Progenitor cell of endocrine pancreas (in vitro differentiated cells): ENCODE measurements at places on chromosomes 1 and 21. TPM values are rescaled to one million over a fixed set of nuclear protein-coding genes. Genes with fewer than 3 reads are reported as not detected.

APOBEC4 gene
- not detected in 2 replicates for total RNA-seq

C8B gene
- total RNA-seq = 0.26 TPM in 1 of 2 replicates, not detected in the other

C1QA gene
- not detected in 2 replicates for total RNA-seq

RHD gene
- not detected in 2 replicates for total RNA-seq

ZNF695 gene
- 14.2 and 15.1 TPM in 2 replicates for total RNA-seq

LCE1A gene
- not detected in 2 replicates for total RNA-seq

CHI3L1 gene
- total RNA-seq = not detected in 2 replicates

PGLYRP4 gene
- total RNA-seq = not detected in 2 replicates

CHI3L2 gene
- not detected in 2 replicates for total RNA-seq

RBM34 gene
- total RNA-seq = 68.4 and 75.0 TPM in 2 replicates

KCND3 gene
- 0.75 and 0.81 TPM in 2 replicates for total RNA-seq

DNA sequence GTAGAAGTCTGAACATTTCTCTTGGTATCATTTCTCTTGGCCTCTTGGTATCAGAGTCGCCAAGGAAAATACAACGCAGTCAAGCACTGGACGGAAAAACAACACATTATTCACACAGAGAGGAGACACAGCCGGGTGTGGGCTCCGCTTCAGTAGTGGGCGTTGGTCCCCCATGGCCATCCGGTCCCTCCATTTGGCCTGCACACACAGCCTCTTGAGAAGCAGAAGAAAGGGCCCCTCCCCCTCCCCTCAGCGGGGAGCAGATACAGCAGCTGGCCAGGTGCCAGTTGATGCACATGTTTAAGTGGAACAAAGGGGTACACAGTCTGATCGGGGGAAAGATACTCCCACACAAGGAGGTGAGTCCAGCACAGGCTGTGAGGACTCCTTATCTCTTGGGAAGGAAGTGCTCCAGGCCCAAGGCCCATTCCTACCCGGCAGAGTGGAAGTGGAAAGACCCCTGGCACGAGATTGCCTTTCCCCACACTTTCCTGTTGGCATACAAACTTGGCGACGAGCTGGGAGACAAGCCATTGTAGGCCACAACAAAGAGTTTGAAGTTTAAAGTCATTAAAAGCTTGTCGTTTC lies 311.3 kb downstream of the FAM72C start:
- DNase-seq = no peak
- H3K4me1 ChIP-seq = no peaks in the 10 kb centered on the region
- no peaks in the 10 kb centered on the region for H3K27me3 ChIP-seq

DNA sequence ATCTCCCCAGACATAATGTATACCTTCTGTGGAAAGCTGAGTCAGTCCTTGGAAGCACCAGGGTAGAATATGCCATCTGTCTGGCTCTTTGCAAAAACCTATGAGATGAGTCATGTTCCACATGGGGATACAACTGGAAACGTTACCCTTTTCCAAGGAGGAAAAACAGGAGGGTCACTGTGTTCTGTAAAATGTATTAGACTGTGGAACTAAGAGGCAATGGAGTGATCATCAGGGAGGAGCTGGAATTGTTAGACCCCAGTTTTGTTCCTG lies 16.1 kb upstream of the PSMD4 start:
- no peak overlapping the region for H3K27ac ChIP-seq
- H3K27me3 ChIP-seq = no peaks in the 10 kb centered on the region
- peaks cover 36% of the 10 kb centered on the region for H3K36me3 ChIP-seq
- H3K4me1 ChIP-seq = no peaks in the 10 kb centered on the region

DNA sequence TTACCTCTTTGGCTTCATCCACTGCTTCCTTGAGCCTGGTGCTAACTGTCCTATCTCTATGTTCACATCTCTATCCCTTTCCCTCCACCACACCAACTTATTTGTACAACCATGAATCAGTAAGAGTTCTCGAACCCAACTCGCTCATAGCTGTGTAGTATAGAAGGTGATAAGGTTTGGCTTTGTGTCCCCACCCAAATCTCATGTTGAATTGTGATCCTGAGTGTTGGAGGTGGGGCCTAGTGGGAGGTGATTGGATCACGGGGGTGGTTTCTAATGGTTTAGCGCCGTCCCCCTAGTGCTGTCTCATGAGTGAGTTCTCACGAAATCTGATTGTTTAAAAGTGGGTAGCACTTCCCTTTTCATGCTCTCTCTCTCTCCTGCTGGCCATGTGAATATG lies 235.6 kb upstream of the FMN2 start:
- H3K27ac ChIP-seq = no peak overlapping the region
- DNase-seq = no peak
- no peaks in the 10 kb centered on the region for H3K36me3 ChIP-seq
- no peaks in the 10 kb centered on the region for H3K27me3 ChIP-seq

GRCh38 chr1:66929146-66929688 lies 4.4 kb downstream of the MIER1 start:
- no peak overlapping the region for H3K27ac ChIP-seq
- H3K4me1 ChIP-seq = peaks cover 28% of the 10 kb centered on the region
- peak overlapping the region; percentile 91 for H3K4me3 ChIP-seq
- no peak for DNase-seq
- no peaks in the 10 kb centered on the region for H3K27me3 ChIP-seq

GRCh38 chr1:12619792-12620487 lies 1.9 kb upstream of the DHRS3 start:
- DNase-seq = peak; percentile 66
- peaks cover 36% of the 10 kb centered on the region for H3K4me1 ChIP-seq
- peak overlapping the region; percentile 99 for H3K4me3 ChIP-seq
- H3K27ac ChIP-seq = peak overlapping the region; percentile 99
- no peaks in the 10 kb centered on the region for H3K27me3 ChIP-seq

- H3K27me3 ChIP-seq = no peaks in the 10 kb centered on the region
- H3K36me3 ChIP-seq = peaks cover 28% of the 10 kb centered on the region
- H3K4me3 ChIP-seq = no peak overlapping the region
Measured at GRCh38 chr1:22870201-22870871, 102.3 kb downstream of the LACTBL1 start.

DNA sequence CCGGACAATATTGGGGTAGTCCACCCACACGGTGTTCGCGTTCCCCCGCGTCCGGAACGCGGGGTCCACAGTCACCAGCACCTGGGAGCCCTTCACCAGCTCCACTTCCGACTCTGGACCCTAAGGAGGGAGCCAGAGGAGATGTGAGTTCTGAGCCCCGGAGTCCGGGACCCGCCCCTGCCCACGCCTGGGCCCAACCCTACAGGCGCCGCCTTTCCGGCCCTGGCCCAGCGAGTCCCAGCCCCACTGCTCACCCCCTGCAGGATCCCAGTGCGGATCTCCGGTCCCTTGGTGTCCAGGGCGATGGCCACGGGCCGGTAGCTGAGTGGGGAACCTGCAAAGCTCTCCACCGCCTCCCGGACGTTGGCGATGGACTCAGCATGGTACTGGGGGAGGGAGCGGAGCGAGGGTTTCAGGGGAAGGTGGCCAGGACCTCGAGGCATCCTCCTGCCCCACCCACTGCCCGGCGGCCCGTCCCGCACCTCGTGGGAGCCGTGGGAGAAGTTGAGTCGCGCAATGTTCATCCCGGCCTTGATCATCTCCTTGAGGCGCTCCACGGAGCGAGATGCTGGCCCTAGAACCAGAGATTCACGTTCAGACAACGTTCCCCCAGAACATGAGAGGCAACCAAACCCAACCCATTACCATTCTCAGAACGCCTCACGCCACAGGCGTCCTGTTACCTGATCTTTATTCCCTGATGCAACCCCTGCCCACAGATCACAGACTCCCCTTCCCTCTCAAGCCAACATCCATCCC lies 5.9 kb downstream of the PKLR start:
- no peak overlapping the region for H3K27ac ChIP-seq
- H3K36me3 ChIP-seq = no peaks in the 10 kb centered on the region
- DNase-seq = no peak
- peaks cover 27% of the 10 kb centered on the region for H3K27me3 ChIP-seq
- H3K4me1 ChIP-seq = no peaks in the 10 kb centered on the region

- H3K27ac ChIP-seq = no peak overlapping the region
- peaks cover 19% of the 10 kb centered on the region for H3K27me3 ChIP-seq
- DNase-seq = no peak
- no peaks in the 10 kb centered on the region for H3K36me3 ChIP-seq
- H3K4me3 ChIP-seq = no peak overlapping the region
- H3K4me1 ChIP-seq = peaks cover 3% of the 10 kb centered on the region
Measured at GRCh38 chr1:21188235-21188634, 11.5 kb upstream of the EIF4G3 start.

- peak overlapping the region; percentile 68 for H3K27ac ChIP-seq
- peaks cover 5% of the 10 kb centered on the region for H3K27me3 ChIP-seq
- H3K36me3 ChIP-seq = no peaks in the 10 kb centered on the region
- peaks cover 19% of the 10 kb centered on the region for H3K4me1 ChIP-seq
- H3K4me3 ChIP-seq = peak overlapping the region; percentile 71
Measured at GRCh38 chr1:28258628-28259251, 578 bp upstream of the SESN2 start.

DNA sequence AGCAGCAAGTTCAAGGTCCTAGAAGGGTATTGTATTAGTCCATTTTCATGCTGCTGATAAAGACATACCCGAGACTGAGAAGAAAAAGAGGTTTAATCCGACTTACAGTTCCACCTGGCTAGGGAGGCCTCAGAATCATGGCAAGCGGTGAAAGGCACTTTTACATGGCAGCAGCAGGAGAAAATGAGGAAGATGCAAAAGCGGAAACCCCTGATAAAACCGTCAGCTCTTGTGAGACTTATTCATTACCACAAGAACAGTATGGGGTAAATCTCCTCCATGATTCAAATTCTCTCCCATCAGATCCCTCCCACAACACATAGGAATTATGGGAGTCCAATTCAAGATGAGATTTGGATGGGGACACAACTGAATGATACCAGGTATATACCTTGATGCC lies 409.5 kb downstream of the NTNG1 start:
- no peaks in the 10 kb centered on the region for H3K4me1 ChIP-seq
- H3K27ac ChIP-seq = no peak overlapping the region
- no peaks in the 10 kb centered on the region for H3K27me3 ChIP-seq
- H3K4me3 ChIP-seq = no peak overlapping the region
- no peak for DNase-seq

DNA sequence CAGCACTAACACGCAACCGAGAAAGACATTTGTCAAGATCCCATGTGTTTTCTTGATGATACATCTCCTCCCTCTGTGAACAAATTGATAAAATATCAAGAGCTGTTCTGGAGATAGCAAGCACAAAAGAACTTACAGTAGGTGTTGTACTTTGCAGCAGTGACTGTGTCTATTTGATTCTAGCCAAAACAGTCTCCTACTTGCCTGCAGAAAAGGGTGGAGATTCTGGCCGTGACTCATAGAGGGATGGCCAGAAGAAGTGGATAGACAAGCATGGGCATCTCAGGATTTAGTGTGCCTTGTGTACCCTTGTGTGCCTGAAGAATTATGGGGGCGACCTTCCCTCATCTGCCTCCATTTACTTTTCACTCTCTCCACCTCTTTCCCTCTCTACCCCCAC lies 458.4 kb upstream of the LRRC7 start:
- H3K36me3 ChIP-seq = no peaks in the 10 kb centered on the region
- DNase-seq = no peak
- H3K4me3 ChIP-seq = no peak overlapping the region
- no peak overlapping the region for H3K27ac ChIP-seq
- H3K27me3 ChIP-seq = no peaks in the 10 kb centered on the region
- H3K4me1 ChIP-seq = peaks cover 3% of the 10 kb centered on the region

DNA sequence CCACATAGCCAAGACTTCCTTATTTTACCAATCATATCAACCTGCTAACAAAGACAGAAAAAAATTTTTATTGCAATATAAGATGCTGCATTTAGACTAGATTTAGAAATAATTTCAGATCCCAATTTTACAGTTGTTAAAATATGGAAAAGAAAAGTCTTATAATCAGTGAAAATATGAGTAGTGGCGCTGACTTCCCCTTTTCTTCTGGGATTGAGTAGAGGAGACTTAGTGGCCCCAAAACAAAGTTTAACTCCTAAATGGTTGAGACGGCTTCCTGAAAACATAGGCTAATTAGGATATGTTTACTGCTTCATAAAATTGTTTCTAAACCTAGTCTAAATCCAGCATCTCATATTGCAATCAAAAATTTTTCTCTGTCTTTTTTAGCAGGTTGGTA lies 68.4 kb downstream of the RAB3GAP2 start:
- H3K4me1 ChIP-seq = no peaks in the 10 kb centered on the region
- peaks cover 24% of the 10 kb centered on the region for H3K36me3 ChIP-seq
- DNase-seq = no peak
- no peaks in the 10 kb centered on the region for H3K27me3 ChIP-seq
- H3K27ac ChIP-seq = no peak overlapping the region
- H3K4me3 ChIP-seq = no peak overlapping the region

- DNase-seq = no peak
- no peaks in the 10 kb centered on the region for H3K36me3 ChIP-seq
- peaks cover 57% of the 10 kb centered on the region for H3K27me3 ChIP-seq
- H3K27ac ChIP-seq = no peak overlapping the region
- H3K4me3 ChIP-seq = no peak overlapping the region
Measured at GRCh38 chr1:212600071-212600915, 8.3 kb upstream of the ATF3 start.

GRCh38 chr1:110443451-110443850 lies 7.5 kb upstream of the PROK1 start:
- no peak overlapping the region for H3K4me3 ChIP-seq
- H3K27me3 ChIP-seq = peaks cover 49% of the 10 kb centered on the region
- no peak for DNase-seq
- no peaks in the 10 kb centered on the region for H3K36me3 ChIP-seq
- H3K27ac ChIP-seq = no peak overlapping the region

DNA sequence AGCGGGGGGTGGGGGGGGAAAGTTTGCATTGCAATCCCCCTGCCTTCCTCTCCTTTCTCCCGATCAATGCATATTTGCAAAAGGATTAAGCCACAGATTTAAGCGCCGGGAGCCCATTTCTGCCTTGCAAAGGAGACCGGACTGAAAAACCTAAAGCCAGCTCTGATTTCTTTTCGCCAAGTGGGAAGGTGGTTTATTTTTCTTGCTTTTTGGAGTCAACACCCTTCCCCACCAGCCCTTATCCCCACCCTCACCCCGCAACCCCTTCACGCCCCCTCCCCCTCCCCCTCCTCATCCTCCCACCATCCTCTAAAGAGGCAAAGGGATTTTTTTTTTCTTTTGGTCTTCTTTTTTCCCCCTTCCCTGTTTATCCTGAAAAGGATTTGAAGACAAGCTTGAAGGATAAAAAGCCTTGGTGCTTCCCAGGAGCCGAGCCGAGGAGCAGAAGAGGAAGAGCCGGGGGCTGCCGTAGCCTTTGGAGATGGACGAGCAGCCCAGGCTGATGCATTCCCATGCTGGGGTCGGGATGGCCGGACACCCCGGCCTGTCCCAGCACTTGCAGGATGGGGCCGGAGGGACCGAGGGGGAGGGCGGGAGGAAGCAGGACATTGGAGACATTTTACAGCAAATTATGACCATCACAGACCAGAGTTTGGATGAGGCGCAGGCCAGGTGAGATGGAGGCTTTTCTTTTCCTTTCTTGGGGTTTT lies 513 bp downstream of the PBX1 start:
- peaks cover 2% of the 10 kb centered on the region for H3K36me3 ChIP-seq
- H3K4me1 ChIP-seq = peaks cover 37% of the 10 kb centered on the region
- peak; percentile 18 for DNase-seq
- H3K27ac ChIP-seq = peak overlapping the region; percentile 97

DNA sequence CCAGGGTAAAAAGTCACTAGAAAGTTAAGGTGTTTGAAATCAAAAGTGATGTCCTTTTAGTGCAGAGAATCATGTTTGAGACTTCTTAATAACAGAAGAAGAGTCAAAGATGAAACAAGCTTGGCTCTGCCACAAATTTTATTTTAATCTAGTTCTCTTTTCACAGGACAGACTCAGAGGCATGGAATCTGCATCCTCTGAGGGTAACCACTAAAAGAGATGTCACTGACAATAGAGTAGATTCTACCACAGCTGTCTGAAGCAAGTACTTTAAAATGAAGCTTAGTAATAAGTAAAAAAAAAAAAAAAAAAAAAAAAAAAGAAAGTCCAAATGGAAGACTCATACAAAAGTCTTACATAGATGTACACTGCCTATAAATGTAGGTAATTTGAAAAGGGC lies 519.7 kb upstream of the PRMT6 start:
- H3K4me3 ChIP-seq = no peak overlapping the region
- H3K4me1 ChIP-seq = no peaks in the 10 kb centered on the region
- no peaks in the 10 kb centered on the region for H3K36me3 ChIP-seq

GRCh38 chr1:19363536-19364152 lies 51.5 kb downstream of the SLC66A1 start:
- no peaks in the 10 kb centered on the region for H3K4me1 ChIP-seq
- H3K27me3 ChIP-seq = no peaks in the 10 kb centered on the region
- DNase-seq = no peak
